ENCODE measurements at places on chromosomes 3 and 15.

GRCh38 chr3:192042116-192042515 lies 581.2 kb downstream of the PYDC2 start:
- DNase-seq, result no peak

GRCh38 chr3:46954178-46954577 lies 22.4 kb downstream of the CCDC12 start:
- DNase-seq, result no peak

DNA sequence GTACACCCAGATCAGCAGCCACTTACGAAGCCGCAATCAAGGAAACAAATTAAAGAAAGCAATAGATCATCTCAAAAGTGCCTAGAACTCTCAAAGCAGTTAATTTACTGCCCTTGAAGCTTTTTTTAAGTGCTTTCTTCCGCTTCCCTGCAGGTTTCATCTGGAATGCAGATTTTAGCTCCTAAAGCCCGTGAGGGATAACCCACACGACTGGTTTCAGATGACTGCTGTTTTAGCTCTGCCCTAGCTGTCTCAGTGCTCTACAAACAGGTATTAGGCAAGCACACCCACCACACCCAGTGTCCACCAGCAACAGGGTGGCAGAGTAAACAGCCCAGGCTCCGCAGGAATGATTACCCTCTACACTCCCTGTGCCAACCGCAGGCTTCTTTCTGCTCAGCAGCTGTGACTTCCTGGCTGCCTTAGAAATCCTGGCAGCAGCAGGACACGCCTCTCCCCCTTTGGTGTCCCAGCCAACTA lies 126.0 kb downstream of the FMN1 start:
- DNase-seq, result no peak

GRCh38 chr15:92693691-92694331 lies 38.2 kb upstream of the FAM174B start:
- peak; percentile 73 for DNase-seq

DNA sequence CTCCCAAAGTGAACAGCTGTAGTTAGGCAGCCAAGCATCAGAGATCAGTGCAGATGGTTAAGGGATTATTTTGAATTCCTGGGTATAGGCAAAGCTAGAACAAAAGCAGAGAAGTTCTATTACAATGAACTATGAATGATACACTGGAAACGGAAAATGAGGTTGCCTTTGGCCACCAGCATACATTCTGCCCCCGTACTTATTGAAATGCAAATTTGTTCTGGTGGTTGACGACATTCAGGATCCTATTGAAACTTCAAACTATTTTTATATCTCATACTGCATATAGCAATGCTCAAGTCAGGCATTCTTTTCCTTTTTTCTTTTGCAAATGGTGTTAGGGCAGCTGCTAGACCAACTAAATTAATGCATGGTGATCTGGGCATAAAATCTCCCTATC lies 61.7 kb downstream of the SLC12A1 start:
- peak; percentile 38 for DNase-seq

GRCh38 chr3:177460047-177460446 lies 262.8 kb upstream of the TBL1XR1 start:
- DNase-seq, result no peak

GRCh38 chr3:45763303-45763675 lies 33.0 kb downstream of the SLC6A20 start:
- no peak for DNase-seq

- DNase-seq, result no peak
These were observed 2.1 kb downstream of the FAN1 start for GRCh38 chr15:30905821-30906220.

DNA sequence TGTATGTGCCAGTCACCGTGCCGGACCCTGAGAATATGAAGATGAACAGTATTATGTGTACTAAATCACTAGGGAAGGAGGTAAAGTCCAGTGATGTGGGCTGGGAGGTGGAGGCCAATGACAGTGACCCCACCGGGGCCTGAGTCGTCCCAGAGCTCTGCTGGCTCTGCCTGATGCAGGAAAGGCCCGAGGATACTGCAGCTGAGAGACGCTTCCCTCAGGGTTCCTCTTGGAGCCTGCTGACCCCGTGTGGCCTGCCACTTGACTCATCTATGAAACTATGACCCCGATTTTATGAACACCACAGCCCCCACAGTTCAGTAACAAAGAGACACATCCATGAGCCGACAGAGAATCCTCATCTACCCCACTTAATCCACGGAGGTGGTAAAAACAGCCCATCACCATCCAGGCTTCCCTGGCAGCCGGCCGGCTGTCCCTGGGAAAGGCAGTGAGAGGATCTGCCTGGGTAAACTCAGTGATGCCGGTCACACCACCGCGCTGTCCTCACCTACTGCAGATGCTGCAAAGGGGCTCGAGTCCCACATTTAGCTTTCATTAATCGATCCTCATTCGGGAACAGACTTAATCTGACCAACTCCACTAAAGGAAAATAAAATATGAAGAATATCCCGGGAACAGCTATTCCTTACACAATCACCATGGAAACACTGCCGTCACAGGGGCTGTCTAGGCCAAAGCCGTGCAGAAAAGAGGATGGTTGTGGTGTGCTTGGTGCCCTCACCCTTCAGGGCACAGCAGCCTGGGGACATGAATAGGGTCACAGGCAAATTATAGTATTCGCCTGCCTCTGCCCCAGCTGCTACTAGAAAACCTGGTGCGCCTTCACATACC lies 82.9 kb downstream of the ARRDC4 start:
- DNase-seq, result no peak

DNA sequence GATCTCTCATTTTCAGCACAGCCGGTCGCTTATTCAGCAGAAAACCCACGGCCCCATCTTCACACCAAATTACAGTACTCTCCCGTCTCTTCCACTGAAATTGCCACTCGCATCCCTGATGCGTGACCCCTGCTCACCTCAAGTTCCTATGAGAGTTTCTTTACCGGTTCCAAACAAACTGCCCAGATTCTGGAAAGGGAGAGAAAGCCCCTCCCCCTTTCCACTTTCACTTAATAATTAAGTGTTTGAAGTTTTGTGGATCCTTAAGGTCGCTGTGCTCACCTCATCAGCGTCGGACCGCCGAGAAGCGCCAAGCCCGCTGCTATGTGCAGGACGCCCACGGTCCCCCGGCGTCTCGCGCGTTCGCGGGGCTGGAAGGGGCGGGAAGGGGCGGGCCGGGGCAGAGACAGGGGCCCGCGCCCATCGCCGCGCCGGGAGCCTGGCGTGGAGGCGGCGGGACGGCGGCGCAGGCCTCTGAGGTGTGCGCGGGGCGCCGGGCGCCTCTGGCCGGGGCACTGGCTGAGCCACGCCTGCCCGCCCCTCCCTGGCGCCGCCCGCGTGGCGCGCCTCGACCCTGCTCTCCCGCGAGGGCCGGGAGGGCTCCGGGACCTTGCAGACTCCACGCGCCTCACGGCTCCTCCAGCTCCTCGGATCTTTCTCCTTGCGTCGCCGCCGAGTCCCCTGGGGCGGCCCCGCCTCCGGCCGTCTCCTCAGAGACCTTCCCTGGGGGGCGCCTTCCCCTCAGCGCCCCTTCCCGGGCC lies at the start of gene GPR156:
TSS of gene GPR156 (minus strand) at position 476 of the 761 bp plus-strand sequence. CDS start 41,124 bp downstream, outside the sequence.
- no peak for DNase-seq

DNA sequence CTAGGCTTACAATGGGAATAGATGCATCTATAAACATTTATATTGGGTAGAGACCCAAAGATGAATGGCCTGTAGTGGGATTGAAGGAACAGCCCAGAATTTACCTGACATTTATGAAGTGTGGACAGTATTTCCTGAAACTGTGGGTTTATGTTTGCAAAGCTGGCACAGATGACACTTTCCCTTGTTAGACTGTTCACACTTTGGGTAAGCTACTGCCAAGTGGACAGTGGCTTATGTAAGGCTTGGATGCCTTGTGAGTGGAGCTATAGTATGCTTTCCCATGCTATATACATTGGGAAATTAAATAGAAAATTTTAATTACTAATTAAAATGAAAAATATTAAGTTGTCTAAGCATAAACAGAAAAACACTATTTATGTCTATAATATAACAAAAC lies 48.5 kb downstream of the STARD9 start:
- no peak for DNase-seq

DNA sequence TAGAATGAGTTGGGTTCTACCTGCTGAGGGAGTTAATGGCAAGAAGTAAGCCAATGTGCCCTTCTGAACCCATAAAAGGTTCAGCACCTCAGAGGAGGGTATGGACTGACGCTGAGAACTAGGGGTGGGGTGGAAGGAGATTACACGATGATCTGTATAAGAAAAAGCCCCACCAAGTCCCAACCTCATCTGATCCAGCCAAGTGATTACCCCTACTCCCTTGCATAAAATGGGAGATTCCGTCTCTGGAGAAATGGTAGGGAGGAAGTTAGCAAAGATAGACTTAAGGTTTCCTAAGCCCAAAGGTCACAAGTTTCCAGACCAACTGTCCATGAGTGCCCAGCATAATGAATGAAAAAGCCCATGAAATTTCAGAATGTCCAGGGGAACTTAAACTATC lies 7.1 kb upstream of the DVL3 start:
- no peak for DNase-seq

GRCh38 chr3:136293279-136293678 lies 43.1 kb downstream of the PCCB start:
- DNase-seq, result no peak

- no peak for DNase-seq
These were observed 18.2 kb upstream of the CLDN16 start for GRCh38 chr3:190369668-190370295.

DNA sequence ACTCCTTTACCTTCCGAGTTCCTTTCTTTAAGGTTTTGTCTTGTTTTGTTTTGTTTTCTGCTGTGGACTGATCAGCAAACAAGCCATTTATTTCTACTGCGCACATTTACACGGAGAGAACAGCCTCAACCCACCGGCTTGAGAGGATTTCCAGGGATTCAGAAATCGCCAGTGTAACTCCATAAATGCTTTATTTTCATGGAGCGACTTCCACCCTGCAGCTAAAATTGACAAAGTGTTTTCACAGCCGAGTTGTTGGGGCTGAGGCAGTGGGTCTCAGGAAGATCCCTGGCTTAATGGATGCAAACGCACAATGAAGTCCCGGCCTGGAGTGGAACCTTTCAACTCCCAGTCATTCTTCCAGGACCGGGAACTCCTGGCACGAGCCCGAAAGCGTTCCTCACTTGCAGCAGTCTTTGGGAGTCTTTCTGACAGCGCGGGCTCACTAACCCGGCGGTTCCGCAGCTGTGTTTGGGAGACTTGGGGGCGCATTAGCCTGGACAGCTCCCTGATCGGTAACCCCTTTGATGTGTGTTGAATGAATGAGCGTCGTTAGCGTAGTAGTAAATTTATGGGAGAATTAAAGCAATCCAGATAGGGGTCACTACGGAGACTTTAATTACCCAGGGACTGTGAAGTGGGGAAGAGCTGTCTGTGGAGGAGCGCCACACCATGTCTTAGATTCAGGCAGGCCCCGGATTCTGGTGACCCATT lies 785 bp upstream of the MYRIP start:
- DNase-seq, result peak; percentile 56

DNA sequence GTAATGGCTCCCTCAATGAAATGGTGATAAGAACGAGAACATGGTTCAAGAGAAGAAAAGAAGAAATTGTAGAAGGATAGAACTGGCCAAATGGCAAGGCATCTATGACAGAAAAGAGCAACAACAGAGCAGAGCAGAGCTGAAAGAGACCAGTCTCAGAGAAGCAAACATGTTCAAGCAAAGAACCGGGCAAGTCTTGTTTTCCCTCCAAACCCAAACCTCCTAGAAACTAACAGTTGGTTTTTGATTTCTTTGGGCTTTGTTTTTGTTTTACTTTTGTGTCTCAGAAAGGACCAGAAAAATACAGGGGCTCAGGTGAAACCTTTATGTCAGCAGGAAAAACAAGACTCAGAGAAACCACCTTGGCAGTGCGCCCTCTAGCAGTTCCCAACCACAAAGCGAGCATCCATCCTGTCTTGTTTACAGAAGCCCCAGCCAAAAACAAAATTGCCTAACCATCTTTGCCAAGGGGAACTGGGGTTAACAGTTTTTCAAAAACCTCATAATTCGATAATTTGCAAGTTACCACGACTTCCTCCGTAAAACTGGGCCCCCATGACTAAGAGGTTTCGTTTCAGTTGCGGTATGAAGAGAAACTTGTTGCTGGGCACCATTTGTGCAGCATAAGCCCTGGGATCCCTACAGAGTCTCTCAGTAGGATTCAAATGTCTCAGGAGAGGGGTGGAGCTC lies 159.2 kb upstream of the SLC24A5 start:
- DNase-seq, result no peak

GRCh38 chr15:55917881-55918296 lies 75.5 kb downstream of the NEDD4 start:
- DNase-seq, result peak; percentile 47

DNA sequence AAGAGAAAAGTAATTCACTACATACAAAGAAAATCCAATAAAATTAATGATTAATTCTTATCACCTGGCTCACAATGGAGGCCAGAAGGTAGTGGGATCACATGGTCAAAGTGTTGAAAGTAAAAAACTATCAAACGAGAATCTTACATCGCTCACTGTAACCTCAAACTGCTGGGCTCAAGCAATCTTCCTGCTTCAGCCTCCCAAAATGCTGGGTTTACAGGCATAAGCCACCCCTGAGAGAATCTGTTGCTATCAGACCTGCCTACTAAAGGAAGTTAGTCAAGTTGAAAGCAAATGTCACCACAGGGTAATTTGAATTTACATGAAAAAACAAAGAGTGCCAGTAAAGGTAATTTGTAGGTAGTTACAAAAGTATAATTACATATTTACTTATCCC lies 103.3 kb downstream of the PCCB start:
- no peak for DNase-seq

- no peak for DNase-seq
These were observed 346.1 kb downstream of the EPHB1 start for GRCh38 chr3:135141160-135141559.

DNA sequence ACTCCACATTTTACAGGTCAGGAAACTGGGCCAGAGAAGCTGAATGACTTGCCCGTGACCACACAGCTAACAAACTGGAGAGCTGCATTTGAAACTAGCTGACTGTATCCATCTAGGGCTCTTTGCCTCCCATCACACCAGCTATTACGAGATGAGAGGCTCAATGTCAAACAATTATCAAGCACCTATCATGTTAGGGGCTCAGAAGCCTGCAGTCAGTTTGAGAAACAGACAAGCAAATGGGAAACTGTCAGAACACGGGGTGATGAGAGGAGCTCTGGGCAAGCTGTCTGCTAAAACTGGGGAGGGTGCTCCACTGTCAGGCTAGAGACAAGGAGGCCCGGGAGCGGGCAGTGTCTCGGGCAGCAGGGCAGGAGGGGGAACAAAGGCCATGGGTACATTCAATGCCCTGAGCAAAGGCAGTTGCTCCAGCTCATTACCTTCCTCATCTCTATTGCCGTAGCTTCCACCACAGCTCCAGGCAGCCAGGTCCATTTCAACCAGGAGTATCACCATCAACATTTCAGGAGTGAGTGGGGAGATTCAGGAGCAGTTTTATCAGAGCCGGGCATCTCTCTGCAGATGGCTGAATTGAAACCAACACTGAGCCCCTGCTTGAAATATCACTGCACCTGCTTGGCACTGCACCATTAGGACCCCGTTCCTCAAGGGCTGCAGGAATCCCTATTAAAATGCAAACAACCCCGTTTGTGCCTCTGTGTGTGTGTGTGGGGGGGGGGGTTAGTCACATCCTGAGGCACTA lies 122.6 kb downstream of the RAB11A start:
- DNase-seq, result no peak
